ENCODE measurements at places on chromosomes 5 and 9.

DNA sequence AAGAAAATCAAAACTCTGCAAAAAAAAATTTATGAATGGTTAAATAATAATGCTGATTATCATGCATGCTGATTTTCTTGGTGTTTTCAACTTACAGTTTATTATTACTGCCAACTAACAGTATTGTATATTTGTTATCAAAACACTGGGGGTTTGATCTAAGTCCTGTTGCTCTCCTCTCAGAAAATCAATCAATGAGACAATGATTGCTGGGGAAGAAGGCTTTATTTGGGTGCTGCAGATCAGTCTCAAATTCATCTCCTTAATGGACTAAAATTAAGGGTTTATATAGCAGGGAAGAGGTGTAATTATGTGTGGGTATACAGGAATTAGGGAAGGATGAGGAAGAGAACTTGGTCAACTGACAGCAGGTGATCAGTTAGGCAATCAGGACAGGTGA is 565.5 kb upstream of the CDH6 start:
- no peak for DNase-seq

GRCh38 chr9:111949919-111950318 is 53.3 kb downstream of the UGCG start:
- DNase-seq: no peak

GRCh38 chr9:88092797-88093331 is 45.4 kb downstream of the SPATA31C2 start:
- DNase-seq: no peak

DNA sequence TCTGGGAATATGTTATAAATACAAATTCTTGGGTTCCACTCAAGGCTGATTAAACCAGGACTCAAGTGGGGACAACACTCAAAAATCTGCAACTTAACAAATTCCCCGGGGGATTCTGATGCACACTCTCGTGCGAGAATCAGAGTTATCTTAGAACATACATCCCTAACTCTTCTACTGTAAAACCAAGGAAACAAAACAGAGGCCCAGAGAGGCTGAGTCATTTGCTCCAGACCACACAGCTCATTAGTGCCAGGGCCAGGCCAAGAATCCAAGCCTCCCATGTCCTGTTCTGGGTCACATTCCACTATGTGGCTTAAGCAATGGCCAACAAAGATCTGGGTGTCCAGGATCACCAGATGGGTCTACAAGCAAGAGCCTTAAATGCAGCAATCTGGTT is 166.0 kb downstream of the ADAMTS12 start:
- DNase-seq: no peak

DNA sequence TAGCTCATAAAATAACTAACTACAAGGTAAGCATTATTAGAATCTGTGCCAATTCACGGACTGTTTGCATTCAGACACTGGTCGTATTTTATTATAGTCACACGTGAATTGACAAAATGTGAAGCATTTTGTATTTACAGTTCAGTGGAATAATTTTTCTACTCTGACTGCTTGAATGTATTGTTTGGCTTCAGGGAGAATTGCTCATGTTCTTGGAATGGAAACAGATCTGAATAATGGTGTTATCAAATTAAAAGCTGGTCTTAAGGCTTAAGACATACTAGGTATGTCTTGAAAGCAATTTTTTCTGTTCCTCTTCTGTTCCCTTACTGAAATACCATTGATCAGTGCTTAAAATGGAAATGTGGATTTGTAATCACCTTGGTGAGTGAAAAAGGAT is 543.7 kb upstream of the TLE4 start:
- DNase-seq: no peak

DNA sequence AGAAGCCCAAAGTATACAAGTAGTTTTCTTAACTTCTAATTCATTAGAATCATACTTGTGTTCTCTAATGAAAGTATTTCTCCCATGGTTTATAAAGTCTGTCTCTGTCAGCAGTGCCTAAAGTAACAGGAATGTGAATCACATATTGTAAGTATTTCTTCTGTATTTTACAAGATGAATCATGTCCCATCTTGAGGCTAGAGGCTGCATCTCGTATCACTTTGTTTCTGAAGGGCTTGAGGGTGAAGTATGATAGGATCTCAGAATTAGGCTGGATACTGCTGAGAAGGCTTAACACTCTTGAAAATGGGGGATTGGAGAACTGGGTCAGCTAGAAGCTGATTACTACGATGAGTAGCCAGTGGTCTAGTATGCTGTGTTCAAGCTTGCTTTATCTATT is 242.2 kb upstream of the ACTBL2 start:
- no peak for DNase-seq

All from stimulated activated CD8-positive, alpha-beta memory T cell treated with anti-CD3 and anti-CD28 coated beads, Interleukin-2, amount 100 ng/mL, for 48 hours (primary cell).